ENCODE measurements at places on chromosomes 2 and 18.

DNA sequence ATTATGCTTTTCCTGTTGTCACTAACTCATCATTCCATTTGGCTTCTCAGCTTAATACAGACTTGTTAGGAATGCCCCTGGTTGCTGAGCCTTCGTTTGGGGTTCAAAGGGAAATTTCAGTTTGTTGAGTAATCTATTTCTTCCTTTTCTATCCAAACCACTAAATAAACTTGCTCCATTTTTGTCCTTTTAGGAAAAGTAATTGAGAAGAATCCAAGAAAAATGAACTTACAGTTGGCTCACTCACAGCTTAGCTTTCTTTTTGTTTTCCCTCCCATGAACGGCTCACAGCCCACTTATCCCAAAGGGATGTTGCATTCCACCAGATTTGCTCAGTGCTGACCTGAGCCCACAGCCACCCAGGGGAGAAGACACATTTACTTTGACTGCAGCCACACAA is 73.9 kb downstream of the SOX11 start:
- no peak for DNase-seq

DNA sequence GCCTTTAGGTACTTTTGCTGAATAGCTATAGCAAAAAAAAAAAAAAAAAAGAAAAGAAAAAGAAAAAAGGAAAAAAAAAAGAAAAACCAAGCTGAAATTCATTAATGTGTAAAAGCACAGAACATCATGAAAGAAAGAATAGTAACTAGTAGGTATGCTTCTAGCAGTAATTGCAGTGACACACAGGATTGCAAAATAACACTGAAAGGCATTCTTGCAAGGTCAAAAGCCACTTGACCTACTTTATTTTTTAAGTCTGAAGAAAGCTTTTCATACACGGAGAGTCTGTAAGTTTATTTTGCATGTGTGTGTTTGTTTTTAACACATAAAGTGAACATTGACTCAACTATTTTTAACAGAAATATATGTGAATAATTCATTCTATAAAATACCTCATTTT is 54.4 kb downstream of the DOK6 start:
- DNase-seq = no peak

- DNase-seq = no peak
Measured at GRCh38 chr18:7576685-7577084, 9.6 kb downstream of the PTPRM start.

- DNase-seq = no peak
Measured at GRCh38 chr2:113135317-113135716, 7.9 kb downstream of the IL1RN start.

- DNase-seq = no peak
Measured at GRCh38 chr2:151052850-151053660, 208.6 kb downstream of the RBM43 start.

GRCh38 chr2:142885543-142885942 is 8.1 kb downstream of the KYNU start:
- no peak for DNase-seq

- no peak for DNase-seq
Measured at GRCh38 chr2:157052685-157053224, 204.8 kb upstream of the GALNT5 start.

- DNase-seq = no peak
Measured at GRCh38 chr2:84782717-84783442, 98.0 kb downstream of the TRABD2A start.

DNA sequence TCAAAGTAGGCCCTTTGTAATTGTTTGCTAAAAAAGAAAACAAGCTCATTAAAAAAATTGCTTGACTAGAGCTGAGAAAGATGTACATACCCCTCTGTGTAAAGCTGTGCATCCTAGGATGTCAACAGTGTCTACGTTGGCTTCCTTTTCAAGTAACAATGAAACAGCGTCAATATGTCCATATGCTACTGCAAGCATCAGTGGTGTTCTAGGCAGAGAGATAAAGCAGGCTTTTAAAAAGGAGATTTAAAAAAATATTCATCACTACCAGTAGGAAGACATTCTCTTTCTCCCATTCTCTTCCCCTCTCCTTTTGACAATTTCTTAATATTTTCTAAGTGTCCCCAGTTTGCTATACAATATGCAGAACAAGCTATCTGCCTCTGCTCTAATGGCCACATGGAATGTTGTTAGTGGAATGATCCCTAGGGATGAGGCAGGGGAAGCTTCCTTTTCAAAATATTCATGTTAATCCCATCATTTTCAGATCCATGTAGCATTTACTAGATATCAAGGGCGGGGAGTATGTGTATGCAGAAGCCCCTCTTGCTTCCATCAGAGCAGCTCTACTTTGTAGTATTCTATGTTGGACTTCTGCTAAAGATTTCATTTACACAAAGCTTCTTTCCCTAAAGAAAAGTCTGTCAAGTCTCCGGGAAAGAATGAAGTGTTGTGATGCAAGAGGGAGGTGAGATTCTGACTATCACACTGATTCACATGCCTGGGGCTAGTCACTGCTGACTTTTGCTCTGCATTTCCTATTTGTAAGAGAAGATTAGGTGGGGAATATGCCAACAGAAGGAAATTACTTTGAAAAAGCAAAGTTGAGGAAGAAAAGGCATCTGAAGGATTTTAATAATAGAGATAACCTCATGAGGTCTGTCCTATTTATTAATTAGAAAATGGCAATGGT is 81.5 kb upstream of the PGAP1 start:
- no peak for DNase-seq

GRCh38 chr2:46332686-46333281 is 35.6 kb downstream of the EPAS1 start:
- DNase-seq = no peak

DNA sequence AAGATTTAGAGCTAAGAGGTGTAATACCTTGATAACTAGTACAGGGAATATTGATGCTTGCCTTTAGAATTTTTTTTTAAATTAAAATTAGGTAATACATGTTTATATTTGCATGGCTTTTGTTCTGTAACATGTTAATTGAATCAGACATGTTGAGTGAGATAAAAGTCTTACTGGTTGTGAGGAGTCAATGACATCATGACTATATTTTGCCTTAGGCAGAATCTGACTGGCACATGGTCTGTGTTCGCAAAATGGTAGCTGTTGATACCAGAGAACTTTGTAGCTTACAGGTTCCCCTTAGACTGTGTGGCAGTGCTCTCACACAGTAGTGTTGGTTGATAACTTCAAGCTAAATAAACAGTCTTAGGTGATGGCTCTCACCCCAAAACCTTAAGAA is 199.7 kb downstream of the PTPRM start:
- DNase-seq = no peak

GRCh38 chr2:33730193-33730592 is 131.1 kb upstream of the FAM98A start:
- DNase-seq = no peak

DNA sequence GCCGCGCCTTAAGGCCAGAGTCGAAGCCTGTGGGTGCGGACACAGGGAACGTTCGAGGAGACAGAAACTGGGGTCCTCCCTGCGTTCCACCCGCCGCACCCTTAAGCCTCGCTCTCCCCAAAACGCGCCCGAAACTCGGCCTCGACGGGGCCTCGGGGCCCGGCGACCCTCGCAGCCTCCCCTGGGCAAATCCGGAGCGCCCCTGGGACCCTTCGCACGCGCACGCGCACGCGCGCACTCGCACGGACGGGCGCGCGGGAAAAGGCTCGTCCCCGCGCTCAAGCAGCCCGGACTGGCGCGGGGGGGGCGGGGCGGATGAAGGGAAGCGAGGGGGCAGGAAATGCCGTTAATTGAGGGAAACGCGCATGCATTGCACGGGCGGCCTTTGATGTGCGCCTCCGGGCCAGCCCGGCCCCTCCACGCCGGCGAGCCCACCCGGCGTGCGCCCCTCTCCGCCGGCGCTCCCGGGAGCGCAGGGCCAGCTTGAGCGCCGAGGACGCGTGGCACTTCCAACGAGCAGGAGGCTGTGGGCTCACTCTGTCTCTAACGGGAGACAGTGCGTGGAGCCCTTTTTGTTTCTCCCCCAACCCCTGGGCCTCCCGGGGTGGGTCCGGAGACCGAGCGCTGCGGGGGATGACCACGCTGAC is 5.4 kb upstream of the SALL3 start:
- no peak for DNase-seq

- DNase-seq = no peak
Measured at GRCh38 chr18:64119916-64120315, 29.0 kb downstream of the LINC00305 start.

DNA sequence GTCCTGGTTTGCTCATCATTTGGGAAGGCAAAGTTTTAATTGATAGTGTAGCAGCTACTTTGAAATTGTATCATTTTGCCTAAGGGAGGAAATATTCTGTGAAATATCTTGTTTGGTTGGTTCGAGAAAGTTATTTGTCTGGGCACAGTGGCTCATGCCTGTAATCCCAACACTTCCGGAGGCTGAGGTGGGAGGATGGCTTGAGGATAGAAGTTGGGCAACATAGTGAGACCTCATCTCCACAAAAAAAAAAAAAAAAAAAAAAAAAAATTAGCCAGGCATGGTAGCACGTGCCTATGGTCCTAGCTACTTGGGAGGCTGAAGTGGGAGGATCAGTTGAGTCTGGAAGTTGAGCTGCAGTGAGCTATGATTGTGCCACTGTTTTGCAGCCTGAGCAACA is 3.1 kb upstream of the ADGRF3 start:
- DNase-seq = no peak

DNA sequence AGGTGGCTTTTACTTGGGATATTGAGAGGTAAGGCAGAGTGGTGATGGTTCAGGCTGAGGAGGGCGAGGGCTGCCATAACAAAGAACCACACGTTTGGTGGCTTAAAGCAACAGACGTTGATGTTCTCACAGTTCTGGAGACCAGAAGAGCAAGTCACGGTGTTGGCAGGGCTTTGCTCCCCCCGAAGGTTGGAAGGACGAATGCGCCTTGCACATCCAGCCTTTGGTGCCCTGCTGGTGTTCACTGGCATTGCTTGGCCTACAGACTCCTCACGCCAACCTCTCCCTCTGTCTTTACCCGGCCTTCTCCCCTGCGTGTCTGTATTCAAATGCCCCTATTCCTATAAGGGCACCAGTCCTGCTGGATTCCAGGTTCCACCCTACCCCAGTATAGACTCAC is 125.4 kb downstream of the TPO start:
- DNase-seq = no peak

- DNase-seq = no peak
Measured at GRCh38 chr2:12852135-12852534, 135.4 kb downstream of the TRIB2 start.

DNA sequence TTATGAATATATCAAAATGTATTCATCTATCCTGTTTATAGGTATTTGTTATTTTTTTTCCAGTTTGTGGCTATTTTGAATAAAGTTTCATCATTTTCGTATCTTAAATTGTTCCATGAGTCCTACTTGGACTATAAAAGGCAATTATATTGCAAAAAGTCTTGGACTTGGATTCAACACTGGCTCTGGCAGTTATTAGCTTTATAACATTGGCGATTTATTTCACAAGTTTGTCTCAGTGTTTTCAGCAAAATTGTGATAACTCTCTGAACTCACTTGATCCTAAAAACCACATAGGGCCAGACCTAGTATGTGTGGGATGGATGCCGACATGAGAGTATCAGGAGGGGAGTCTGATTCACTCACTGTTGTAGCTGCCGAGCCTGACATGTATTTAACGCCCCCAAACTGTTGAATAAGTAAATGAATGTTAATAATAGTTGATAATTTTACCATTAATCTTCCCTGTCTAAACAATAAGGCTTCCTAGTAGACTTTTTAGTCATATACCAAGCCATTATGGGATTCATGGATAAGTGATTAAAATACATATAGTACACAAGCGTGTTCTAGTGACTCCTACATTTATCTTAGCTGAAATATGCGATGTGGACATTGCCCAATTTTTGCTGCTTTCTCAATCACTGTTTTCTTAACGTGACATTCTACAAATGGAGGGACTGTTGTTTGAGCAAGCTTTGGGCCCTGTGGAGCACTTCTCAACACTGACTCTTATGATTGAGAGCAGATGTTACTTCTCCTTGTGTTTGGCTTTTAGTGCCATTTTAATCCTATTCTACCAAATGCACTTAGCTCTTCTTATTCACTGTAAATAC is 907.6 kb downstream of the EPHA4 start:
- DNase-seq = no peak

DNA sequence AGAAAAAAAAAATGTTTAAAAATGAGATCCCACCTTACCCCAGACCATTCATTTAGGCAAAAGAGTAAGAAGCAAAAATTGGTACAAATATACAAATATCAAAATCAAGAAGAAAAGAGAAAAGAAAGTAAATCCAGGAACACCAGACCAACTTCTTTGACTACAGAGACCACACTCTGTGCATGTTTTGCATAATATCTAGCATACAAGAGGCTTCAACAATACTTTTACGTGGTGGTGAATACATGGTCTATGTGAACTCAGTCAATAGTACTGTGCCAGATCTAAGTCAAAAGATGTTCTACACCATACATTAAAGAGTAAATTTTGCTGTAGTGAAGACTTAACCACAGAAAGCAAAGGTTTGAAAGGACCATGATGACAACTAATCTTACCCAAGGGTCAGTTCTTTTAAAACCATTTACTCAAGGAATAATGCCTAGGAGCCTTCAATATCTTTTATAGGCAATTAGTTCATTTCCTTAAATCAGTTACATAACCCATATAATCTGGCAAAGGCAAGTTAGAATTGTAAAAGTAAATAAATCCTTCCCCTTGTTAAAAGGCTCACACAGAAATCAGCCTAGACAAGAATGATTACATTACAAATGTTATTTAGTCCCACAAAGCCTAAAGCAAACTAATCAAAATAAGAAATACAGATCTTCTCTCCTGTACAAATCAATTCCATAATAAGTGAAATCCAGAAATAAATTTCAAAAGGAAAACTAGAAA is 115.2 kb downstream of the EXOC6B start:
- DNase-seq = no peak

- no peak for DNase-seq
Measured at GRCh38 chr2:218292048-218293014, at the start of gene TMBIM1. TMBIM1 (minus strand) TSS chr2:218292503; CDS start chr2:218282141, 10,362 bp downstream.

GRCh38 chr2:227461811-227462461 is 10.0 kb upstream of the AGFG1 start:
- DNase-seq = no peak

- no peak for DNase-seq
Measured at GRCh38 chr2:27451095-27451494, 8.9 kb downstream of the KRTCAP3 start.

- no peak for DNase-seq
Measured at GRCh38 chr2:2875831-2876230, 501.8 kb downstream of the EIPR1 start.

DNA sequence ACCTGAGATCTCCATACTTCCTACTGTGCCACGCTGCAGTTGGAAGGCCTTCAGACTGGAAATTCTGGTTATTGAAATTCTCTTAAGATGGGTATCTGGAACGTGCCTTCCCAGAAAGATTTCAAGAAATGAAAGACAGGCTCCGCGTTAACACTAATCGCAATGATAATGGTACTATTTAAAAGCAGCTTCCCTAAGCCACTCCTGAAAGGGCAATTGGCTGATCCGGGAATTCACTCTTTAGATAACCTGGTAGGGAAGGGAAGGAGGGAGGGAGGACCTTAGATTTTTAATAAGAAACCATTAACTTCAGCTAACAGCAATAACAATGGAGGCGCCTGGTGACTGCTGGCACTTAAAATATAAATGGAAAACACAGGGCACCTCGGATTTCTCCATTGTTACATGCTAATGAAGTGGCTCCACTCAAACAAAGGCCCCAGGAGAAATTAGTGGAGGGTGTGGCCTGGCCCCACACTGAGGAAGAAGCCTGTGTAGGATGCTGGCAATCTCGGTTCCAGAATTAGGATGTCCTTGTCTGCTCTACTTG is 22.5 kb upstream of the MTA3 start:
- DNase-seq = no peak

- no peak for DNase-seq
Measured at GRCh38 chr2:203376173-203376572, 48.0 kb downstream of the ABI2 start.

GRCh38 chr18:50057009-50057408 is 137.9 kb downstream of the MYO5B start:
- DNase-seq = no peak

GRCh38 chr2:229943171-229943570 is 20.9 kb downstream of the FBXO36 start:
- DNase-seq = no peak
